A549 treated with GW870086 at 1 μM for 4 hours (cell line): ENCODE measurements at places on chromosomes 1 and 21. TPM values are rescaled to one million over a fixed set of nuclear protein-coding genes. Genes with fewer than 3 reads are reported as not detected.

FAM78B gene
- total RNA-seq = 0.21 to 0.52 TPM (median 0.35 TPM) in 5 replicates

TNFRSF25 gene
- 3.3 to 5.0 TPM (median 4.5 TPM) in 5 replicates for total RNA-seq

NID1 gene
- 5.5 to 9.8 TPM (median 8.2 TPM) in 5 replicates for total RNA-seq

TNFRSF4 gene
- total RNA-seq = 0.12 to 0.22 TPM in 2 of 5 replicates, not detected in the others

GNB1 gene
- total RNA-seq = 174 to 207 TPM (median 197 TPM) in 5 replicates

TRAPPC3 gene
- total RNA-seq = 73.8 to 83.7 TPM (median 78.8 TPM) in 5 replicates

SPATA46 gene
- not detected in 5 replicates for total RNA-seq

FAM72C gene
- 3.2 to 5.5 TPM (median 5.4 TPM) in 5 replicates for total RNA-seq

FBXO2 gene
- 6.3 to 9.6 TPM (median 9.2 TPM) in 5 replicates for total RNA-seq

DYNLT4 gene
- 0.27 to 1.1 TPM (median 0.80 TPM) in 5 replicates for total RNA-seq

ESPN gene
- total RNA-seq = 0.29 to 0.94 TPM (median 0.42 TPM) in 5 replicates

BLACAT1 gene
- 0.03 to 0.07 TPM in 2 of 5 replicates, not detected in the others for total RNA-seq

LAMC2 gene
- 21.1 to 27.1 TPM (median 24.9 TPM) in 5 replicates for total RNA-seq

IFI44 gene
- total RNA-seq = 0.28 to 1.2 TPM (median 0.69 TPM) in 5 replicates

GJA4 gene
- total RNA-seq = not detected in 5 replicates

FMOD gene
- 0.23 TPM in 2 of 5 replicates, not detected in the others for total RNA-seq

MTARC2 gene
- total RNA-seq = 9.6 to 11.8 TPM (median 10.2 TPM) in 5 replicates

MYOG gene
- not detected in 5 replicates for total RNA-seq

ROR1 gene
- total RNA-seq = 8.3 to 12.3 TPM (median 10.7 TPM) in 5 replicates

ASAP3 gene
- 4.7 to 6.6 TPM (median 5.9 TPM) in 5 replicates for total RNA-seq

ALX3 gene
- total RNA-seq = not detected in 5 replicates

CFHR2 gene
- not detected in 5 replicates for total RNA-seq

SIK1 gene
- total RNA-seq = 8.9 to 22.8 TPM (median 14.1 TPM) in 5 replicates

DAB1 gene
- not detected in 5 replicates for total RNA-seq

RHD gene
- not detected in 5 replicates for total RNA-seq

ADORA3 gene
- not detected in 5 replicates for total RNA-seq

UBE2U gene
- not detected in 5 replicates for total RNA-seq

S100A2 gene
- 18.8 to 40.7 TPM (median 32.4 TPM) in 5 replicates for total RNA-seq

NUP210L gene
- 0.02 TPM in 1 of 5 replicates, not detected in the others for total RNA-seq

PMF1 gene
- total RNA-seq = 55.2 to 64.4 TPM (median 59.5 TPM) in 5 replicates
